ENCODE measurements at places on chromosomes 16 and 17. TPM values are rescaled to one million over a fixed set of nuclear protein-coding genes. Genes with fewer than 3 reads are reported as not detected.

DNA sequence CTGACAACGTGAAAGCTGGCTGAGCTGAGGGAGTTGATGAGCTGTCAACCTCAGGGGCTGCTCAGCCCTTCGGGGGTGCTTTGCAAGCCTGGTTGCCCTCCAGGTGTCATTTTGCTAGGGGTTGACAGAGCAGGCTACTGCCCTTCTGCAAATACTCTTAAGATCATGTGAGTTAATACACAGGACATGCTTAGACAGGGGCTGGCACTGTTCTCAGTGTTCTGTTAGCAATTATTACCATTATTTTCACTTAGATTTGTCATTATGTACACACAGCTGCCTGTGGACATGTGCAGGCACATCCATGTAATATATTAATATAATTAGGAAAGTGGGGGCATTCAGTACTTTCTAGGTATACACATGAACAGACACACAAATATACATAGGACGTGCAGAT is 554.3 kb upstream of the HSBP1 start:
- no peak for DNase-seq

GRCh38 chr17:38797828-38798227 is 1.5 kb downstream of the PIP4K2B start:
- peak; percentile 18 for DNase-seq

- DNase-seq = peak; percentile 87
Measured at GRCh38 chr17:55769625-55770000, 18.8 kb downstream of the PCTP start.

GRCh38 chr16:50519001-50519400 is 29.2 kb upstream of the NKD1 start:
- DNase-seq = no peak

DNA sequence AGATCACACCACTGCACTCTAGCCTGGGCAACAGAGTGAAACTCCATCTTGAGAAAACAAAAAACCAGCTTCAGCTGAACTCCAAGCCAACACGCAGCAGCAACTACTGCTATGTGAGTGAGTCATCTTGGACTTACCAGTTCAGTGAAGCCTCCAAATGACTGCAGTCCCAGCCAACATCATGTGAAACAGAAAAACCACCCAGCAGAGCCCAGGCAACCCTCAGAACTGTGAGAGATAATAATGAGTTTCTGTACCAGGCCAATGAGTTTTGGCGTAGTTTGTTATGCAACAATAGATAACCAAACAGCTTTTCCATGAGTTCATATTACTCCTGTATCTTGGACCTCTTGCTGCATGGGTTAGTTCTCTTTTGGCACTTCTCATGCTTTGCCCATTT is 23.3 kb downstream of the PHF12 start:
- DNase-seq = peak; percentile 48

DNA sequence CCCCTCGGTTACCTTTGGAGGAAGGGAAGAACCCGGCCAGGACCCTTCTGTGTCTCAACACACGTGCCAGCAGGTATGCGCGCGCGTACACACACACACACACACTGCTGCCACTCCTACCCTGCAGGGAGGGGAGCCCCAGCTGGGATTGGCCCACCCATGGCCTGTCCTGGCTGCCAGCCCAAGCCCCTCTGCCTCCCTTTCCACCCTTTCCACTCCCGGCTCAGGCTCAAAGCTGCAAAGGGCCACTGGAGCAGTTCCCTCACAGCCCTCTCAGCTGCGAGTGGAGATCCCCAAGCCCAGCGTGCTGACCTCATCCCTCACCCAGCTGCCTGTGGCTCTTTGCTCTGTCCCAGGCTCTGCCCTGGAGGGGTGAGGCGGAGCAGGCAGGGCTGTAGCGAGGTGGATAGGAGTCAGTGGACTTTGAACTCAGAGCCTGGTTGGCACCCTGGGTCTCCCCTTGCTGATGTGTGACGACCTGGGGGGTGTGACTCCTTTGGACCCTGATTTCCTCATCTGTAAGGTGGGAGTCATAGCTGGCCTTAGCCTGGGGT is 14.5 kb downstream of the KIF19 start:
- DNase-seq = no peak

DNA sequence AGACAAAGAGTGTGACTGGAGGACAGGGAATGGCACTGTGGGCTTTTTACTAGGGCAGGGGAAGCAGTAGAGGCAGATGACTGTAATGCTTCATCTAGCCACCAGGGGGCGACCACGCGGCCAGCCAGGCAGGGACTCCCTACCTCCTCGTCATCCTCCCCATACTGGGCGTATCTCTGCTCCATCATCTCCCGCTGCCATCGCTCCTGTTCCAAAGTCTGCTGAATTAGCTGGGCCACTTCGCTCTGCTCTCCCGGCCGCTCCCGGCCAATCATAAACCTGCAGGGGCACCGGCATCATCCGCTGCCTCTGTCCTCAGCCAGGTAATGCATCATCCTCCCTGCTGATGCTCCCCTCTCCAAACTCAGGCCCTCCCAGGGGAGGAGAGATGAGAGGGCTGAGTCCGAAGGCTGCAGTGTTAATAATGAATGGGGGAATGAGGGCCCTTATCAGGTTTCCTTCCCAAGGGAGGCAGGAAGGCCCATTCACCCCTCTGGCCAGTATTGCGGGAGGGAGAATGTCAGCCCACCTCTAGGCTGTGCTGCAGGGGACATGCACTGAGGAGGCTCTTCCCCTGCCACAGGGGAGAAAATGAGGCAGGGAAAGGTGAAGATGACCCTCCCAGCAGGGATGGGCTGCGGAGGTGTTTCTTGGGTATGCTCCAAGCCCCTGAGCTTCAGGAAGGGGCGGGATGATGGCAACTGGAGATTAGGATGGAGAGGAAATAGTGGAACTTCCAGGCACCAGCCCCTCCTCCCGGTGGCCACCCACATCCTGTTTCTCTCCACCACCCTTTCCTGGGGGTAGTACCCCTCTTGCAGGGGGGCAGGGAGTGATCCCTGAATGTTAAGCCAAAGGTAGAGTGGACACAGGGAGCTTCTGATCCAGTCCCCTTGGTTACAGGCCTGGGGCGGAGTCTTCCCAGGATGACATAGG is 10.3 kb upstream of the SAMD14 start:
- DNase-seq = peak; percentile 73

- DNase-seq = no peak
Measured at GRCh38 chr17:61040666-61041065, 359.0 kb upstream of the TBX2 start.

- DNase-seq = peak; percentile 52
Measured at GRCh38 chr17:81391936-81392908, 3.0 kb upstream of the BAHCC1 start.

Gene HNF1B
- total RNA-seq = not detected

All from IMR-90 (cell line).